AG10803 (cell line): ENCODE measurements at places on chromosomes 13 and 19.
A peak's percentile ranks its signal among the peaks of the same experiment; 100 is the strongest.

- DNase-seq: no peak
These were observed 14.3 kb upstream of the ILF3 start for GRCh38 chr19:10639836-10640235.

- DNase-seq: no peak
These were observed 2.4 kb downstream of the CRLF1 start for GRCh38 chr19:18603958-18604819.

DNA sequence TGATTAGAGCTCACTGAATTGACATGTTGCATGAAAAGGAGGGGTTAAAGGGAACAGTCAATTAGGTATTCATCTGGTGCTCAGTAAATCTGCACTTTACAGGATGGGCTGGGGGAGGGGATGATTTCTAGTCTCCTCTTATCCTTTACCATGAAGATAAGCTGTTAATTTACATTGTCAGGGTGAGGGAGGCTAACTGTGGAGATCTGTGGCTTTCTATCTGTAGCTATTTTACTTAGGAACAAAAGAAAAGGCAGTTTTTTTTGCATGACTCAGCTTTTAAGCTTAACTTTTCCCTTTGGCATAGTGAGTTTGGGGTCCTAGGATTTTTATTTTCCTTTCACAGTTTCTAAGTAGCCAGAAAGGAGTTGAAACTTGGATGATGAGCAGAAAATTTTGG, 253.3 kb downstream of the LMO7 start:
- no peak for DNase-seq

GRCh38 chr13:42968906-42969305, 23.1 kb downstream of the EPSTI1 start:
- no peak for DNase-seq

DNA sequence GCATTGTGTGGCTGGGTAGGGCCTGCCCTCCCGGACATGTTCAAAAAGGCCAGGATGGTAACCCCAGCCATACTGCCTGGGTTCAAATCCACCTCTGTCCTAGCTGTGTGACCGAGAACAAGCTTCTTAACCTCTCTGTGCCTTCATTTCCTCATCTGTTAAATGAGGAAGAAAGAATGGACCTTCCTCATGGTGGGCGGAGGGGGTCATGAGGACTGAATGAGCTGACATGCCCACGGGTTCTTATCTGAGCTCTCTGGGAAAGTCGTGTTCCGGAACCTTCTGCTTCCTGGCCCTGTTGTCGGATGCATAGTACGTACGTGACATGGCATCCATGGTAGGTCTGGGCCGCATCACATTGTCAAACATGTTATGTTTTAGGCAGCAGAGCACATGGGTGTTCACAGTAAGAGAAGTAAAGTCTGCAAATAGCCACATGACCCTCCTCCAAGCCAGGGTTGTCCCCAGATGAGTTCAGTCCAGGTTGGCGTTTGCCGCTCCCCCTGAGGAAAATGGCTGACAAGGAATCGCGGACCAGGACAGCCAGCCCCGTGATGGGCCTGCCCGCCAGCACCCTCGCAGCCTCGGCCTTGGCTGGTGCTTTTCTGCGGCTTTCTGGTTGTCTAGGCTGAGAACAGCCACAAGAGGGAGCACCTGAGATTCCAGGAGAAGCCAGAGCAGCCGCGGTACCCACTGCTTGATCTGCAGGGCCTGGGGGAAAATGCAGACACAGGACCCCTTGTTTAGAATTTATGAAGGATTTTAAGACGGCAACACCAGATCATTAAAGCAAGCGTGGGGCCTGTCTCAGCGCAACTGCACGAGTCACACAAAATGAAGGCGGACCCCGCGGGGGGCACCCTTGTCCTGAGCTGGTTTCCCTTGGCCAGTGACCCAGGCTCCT, 2.4 kb upstream of the NTN5 start:
- DNase-seq: peak; percentile 70
